ENCODE measurements at places on chromosomes 3 and 15.
A peak's percentile ranks its signal among the peaks of the same experiment; 100 is the strongest.

GRCh38 chr3:10280177-10280529 is 12.6 kb downstream of the GHRL start:
- DNase-seq: no peak

GRCh38 chr3:58800940-58801339 is 134.4 kb upstream of the FAM3D start:
- DNase-seq: no peak

DNA sequence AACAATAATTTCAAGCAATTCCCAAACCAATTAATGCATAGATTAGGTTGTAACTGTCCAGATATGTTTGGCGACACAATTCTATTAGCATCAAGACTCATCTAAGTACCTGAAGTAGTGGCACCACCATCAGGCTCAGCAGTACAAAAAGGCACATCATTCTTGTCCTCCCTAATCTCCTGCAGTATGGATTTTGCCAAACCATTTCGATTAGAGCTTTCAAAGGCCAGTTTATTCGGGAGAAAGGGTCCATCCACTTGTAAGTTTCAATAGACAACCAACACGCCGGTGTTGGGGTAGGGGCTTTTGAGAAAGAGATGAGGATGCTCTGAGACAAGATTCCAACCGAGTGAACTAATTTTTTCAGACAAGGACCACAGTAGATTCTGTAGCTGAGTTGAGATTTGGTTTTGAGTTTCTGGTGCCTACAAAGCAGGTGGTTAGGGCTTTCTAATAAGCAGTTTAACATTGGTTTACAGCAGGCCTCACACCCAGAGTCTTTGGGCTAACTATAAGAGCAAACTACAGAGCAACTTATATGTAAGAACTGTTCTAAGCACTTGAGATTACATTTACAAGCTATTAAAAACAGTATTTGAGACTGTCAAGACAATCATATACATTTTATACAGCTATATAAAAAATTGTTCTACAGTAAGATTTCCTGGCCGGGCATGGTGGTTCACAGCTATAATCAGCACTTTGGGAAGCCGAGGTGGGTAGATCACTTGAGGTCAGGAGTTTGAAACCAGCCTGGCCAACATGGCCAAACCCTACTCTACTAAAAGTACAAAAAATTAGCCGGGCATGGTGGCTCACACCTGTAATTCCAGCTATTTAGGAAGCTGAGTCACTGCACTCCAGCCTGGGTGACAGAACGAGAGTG is 4.5 kb downstream of the RPL22L1 start:
- no peak for DNase-seq

GRCh38 chr15:90866161-90866715 is 2.1 kb upstream of the FURIN start:
- no peak for DNase-seq

GRCh38 chr15:61743345-61743909 is 316.8 kb downstream of the VPS13C start:
- no peak for DNase-seq

- DNase-seq: peak; percentile 84
Observed at GRCh38 chr3:64489361-64490044, 198.3 kb downstream of the ADAMTS9 start.

Data from right kidney (tissue), 9 donors.